ENCODE measurements at places on chromosomes 4 and X. TPM values are rescaled to one million over a fixed set of nuclear protein-coding genes. Genes with fewer than 3 reads are reported as not detected.
A peak's percentile ranks its signal among the peaks of the same experiment; 100 is the strongest.

GRCh38 chrX:65925005-65925404 lies 114.9 kb downstream of the VSIG4 start:
- DNase-seq, result no peak
- peaks cover 52% of the 10 kb centered on the region for H3K4me1 ChIP-seq
- no peaks in the 10 kb centered on the region for H3K27me3 ChIP-seq
- H3K36me3 ChIP-seq, result peaks cover 8% of the 10 kb centered on the region
- no peak overlapping the region for H3K27ac ChIP-seq

DNA sequence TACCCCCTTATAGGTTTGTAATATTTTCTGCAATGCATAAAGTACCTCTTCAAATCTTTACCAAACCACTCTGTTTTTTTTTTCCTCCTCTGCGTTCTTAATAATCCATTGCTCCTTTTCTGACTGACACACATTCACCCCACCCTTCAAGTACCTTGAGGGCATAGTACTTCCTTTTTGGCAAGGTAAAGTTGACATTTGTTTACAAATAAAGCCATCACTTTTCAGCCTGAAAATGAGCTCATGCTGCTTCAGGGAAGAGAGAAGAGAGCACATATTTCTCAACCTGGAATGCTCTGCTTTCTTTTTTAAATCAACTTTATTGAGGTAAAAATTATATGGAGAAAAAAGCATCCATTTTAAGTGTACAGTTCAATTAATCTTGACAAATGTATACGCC lies 113.9 kb downstream of the AGTR2 start:
- H3K4me3 ChIP-seq, result no peak overlapping the region
- H3K4me1 ChIP-seq, result no peaks in the 10 kb centered on the region
- H3K27ac ChIP-seq, result no peak overlapping the region
- no peaks in the 10 kb centered on the region for H3K27me3 ChIP-seq
- no peak for DNase-seq
- H3K36me3 ChIP-seq, result no peaks in the 10 kb centered on the region

DNA sequence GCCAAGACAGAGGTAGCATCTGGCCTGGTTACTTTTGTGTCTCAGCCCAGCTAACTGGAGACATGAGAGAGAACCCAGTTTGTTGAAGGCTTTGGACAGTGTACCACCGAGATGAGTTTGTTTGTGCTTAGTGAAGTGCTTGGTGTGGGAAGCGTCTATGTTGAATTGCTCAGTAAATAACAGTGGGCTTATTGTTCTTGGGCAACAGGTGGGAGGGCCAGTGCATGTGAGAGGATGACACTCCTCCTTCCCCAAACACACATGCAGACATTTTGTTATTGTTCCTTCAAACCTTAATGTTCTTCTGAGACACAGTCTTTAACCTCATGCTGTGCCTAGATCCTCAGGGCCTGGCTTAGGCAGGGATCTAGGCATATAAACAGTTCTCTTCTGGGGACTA lies 39.7 kb downstream of the MSN start:
- peak overlapping the region; percentile 91 for H3K27ac ChIP-seq
- peaks cover 38% of the 10 kb centered on the region for H3K36me3 ChIP-seq
- peaks cover 67% of the 10 kb centered on the region for H3K4me1 ChIP-seq
- H3K27me3 ChIP-seq, result no peaks in the 10 kb centered on the region
- no peak for DNase-seq

GRCh38 chr4:99868126-99868596 lies 26.1 kb downstream of the LAMTOR3 start:
- peaks cover 30% of the 10 kb centered on the region for H3K36me3 ChIP-seq
- H3K27me3 ChIP-seq, result no peaks in the 10 kb centered on the region
- H3K4me3 ChIP-seq, result no peak overlapping the region
- peak overlapping the region; percentile 72 for H3K27ac ChIP-seq
- peaks cover 12% of the 10 kb centered on the region for H3K4me1 ChIP-seq

DNA sequence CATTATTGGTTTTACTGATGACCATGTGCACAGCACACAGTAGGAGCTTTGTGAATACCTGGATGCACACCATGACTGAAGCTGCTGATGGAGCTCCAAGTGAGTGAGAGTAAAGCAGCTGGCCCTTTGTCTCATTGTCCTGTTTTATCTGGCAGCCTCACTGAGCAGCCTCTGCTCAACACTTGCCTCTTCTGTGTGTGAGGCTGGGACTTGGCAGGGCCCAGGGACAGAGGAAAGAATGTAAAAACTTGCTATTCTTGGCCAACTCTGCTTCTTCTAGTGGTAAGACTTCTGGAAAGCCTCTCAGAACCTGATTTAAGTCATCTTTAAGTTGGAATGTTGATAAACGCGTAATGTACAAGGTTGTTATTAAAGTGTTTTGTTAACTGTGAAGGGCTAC lies 61.4 kb downstream of the BEX1 start:
- no peak overlapping the region for H3K27ac ChIP-seq
- H3K4me1 ChIP-seq, result no peaks in the 10 kb centered on the region
- no peak for DNase-seq
- no peaks in the 10 kb centered on the region for H3K36me3 ChIP-seq

GRCh38 chrX:155246748-155247147 lies 17.5 kb downstream of the RAB39B start:
- no peak overlapping the region for H3K27ac ChIP-seq
- DNase-seq, result no peak
- peaks cover 6% of the 10 kb centered on the region for H3K4me1 ChIP-seq
- no peak overlapping the region for H3K4me3 ChIP-seq
- H3K36me3 ChIP-seq, result peaks cover 4% of the 10 kb centered on the region

DNA sequence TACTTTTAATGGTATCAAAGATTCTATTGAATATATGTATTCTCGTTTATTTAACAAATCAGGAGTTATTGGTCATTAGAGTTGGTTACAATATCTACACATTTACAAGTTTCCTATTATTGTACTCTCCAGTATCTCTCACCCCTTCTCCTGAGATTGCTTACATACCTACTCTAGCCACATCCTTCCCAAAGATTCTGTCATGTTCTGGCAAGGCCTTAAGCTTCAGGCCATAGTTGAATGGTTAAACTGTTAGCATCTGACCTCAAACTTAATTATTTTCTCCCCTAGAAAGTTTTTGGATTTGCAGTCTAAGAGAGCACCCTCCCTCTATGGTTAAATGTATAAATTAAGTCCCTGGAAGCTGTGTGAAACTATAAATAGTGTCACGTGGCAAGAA lies 784.2 kb downstream of the GLUD2 start:
- H3K4me1 ChIP-seq, result no peaks in the 10 kb centered on the region
- H3K27ac ChIP-seq, result no peak overlapping the region
- H3K27me3 ChIP-seq, result no peaks in the 10 kb centered on the region

DNA sequence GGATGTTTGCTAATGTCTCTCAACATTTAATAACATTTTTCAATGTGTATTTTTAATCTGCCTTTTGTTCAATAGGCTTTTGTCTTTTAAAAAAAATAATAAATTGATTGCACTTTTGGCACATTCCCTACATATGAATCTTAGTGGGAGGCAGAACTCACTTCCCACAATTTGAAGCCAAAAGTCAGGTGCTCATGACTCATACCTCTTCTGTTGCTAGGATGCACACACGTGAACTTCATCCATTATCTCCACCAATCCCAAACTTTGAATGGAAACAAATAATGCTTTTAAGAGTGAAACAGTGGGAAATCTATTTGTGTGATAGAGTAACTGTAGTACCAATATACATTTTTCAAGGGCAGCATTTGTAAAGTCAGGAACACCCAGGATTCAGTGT lies 260.5 kb downstream of the IQCM start:
- no peaks in the 10 kb centered on the region for H3K36me3 ChIP-seq
- no peaks in the 10 kb centered on the region for H3K27me3 ChIP-seq
- no peak overlapping the region for H3K4me3 ChIP-seq

- no peak for DNase-seq
- no peak overlapping the region for H3K4me3 ChIP-seq
- peaks cover 25% of the 10 kb centered on the region for H3K4me1 ChIP-seq
- no peaks in the 10 kb centered on the region for H3K36me3 ChIP-seq
Observed at GRCh38 chr4:15375667-15376066, 52.2 kb upstream of the C1QTNF7 start.

- no peak overlapping the region for H3K4me3 ChIP-seq
- no peaks in the 10 kb centered on the region for H3K36me3 ChIP-seq
- no peaks in the 10 kb centered on the region for H3K27me3 ChIP-seq
- no peak overlapping the region for H3K27ac ChIP-seq
- no peaks in the 10 kb centered on the region for H3K4me1 ChIP-seq
- DNase-seq, result no peak
Observed at GRCh38 chrX:17484592-17484991, 109.6 kb downstream of the NHS start.

DNA sequence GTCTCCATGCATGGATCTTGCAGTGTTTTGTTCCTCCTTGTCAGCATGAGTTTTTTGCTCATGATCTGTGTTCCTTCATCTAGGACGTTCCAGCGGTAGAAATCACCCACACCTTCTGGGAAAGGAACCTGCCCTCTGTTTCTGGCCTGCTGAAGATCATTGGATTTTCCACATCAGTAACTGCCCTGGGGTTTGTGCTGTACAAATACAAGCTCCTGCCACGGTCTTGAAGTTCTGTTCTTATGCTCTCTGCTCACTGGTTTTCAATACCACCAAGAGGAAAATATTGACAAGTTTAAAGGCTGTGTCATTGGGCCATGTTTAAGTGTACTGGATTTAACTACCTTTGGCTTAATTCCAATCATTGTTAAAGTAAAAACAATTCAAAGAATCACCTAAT lies 88.2 kb downstream of the MAOA start:
- H3K27ac ChIP-seq, result no peak overlapping the region
- H3K36me3 ChIP-seq, result no peaks in the 10 kb centered on the region
- no peak for DNase-seq

GRCh38 chr4:94472056-94472826 lies 20.5 kb downstream of the PDLIM5 start:
- peaks cover 10% of the 10 kb centered on the region for H3K36me3 ChIP-seq
- no peaks in the 10 kb centered on the region for H3K4me1 ChIP-seq
- H3K27ac ChIP-seq, result no peak overlapping the region
- DNase-seq, result no peak
- H3K4me3 ChIP-seq, result no peak overlapping the region

DNA sequence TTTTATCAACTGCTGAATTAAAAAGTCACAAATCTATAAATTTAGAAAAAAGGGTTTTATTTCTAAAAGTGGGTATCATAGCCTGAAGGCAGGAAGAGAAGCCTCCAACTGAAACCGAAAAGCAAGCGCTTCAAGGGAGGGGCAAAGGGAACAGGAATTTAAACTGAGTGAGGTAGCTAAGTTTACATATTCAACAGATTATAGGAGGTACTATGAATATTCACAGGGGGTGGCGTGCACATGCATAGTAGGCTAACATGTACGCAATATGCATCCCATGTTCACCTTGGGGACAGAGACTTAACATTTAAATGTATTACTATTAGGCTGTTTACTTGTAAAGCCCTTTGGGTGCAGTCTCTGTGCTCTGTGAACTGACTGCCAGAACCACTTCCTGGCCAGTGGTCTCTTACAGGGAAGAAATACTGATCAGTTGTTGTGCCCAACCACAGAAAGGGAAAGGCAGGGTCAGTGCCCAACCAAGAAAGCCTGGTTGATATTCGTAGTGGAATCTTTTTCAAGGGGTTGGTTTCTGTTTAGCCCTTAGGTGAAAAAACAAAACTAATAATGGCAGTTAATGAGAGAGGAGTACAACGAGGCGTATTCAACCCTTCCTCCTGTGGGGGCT lies 168.7 kb upstream of the GALNTL6 start:
- H3K4me1 ChIP-seq, result peaks cover 9% of the 10 kb centered on the region
- DNase-seq, result no peak
- H3K27me3 ChIP-seq, result no peaks in the 10 kb centered on the region
- no peak overlapping the region for H3K27ac ChIP-seq

DNA sequence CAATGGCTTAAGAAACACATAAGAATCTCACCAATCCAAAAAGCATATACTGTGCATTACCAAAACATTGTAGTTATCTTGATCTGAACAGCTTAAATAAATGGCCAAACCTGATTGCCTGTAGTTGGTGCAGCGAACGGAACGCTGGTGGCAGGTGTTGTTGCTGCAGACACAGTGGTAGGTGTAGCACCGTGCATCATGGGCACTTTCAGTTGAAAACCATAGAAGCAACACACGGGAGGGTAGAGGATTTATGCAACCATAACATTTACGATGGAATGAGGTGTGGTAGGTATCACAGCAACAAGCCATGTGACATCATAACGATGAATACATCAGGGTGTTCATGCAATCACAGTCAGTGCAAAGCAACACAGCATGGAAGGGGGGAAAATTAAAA lies 106.8 kb downstream of the MBNL3 start:
- no peaks in the 10 kb centered on the region for H3K27me3 ChIP-seq
- no peaks in the 10 kb centered on the region for H3K4me1 ChIP-seq
- no peak for DNase-seq
- no peak overlapping the region for H3K4me3 ChIP-seq

- no peak overlapping the region for H3K4me3 ChIP-seq
- H3K27ac ChIP-seq, result no peak overlapping the region
- H3K36me3 ChIP-seq, result no peaks in the 10 kb centered on the region
Observed at GRCh38 chrX:136162827-136163570, 15.7 kb downstream of the FHL1 start.

- H3K4me3 ChIP-seq, result no peak overlapping the region
- H3K27ac ChIP-seq, result peak overlapping the region; percentile 15
- H3K27me3 ChIP-seq, result no peaks in the 10 kb centered on the region
- peaks cover 23% of the 10 kb centered on the region for H3K36me3 ChIP-seq
- peaks cover 36% of the 10 kb centered on the region for H3K4me1 ChIP-seq
Observed at GRCh38 chr4:6991771-6992557, 51.2 kb upstream of the TADA2B start.

DNA sequence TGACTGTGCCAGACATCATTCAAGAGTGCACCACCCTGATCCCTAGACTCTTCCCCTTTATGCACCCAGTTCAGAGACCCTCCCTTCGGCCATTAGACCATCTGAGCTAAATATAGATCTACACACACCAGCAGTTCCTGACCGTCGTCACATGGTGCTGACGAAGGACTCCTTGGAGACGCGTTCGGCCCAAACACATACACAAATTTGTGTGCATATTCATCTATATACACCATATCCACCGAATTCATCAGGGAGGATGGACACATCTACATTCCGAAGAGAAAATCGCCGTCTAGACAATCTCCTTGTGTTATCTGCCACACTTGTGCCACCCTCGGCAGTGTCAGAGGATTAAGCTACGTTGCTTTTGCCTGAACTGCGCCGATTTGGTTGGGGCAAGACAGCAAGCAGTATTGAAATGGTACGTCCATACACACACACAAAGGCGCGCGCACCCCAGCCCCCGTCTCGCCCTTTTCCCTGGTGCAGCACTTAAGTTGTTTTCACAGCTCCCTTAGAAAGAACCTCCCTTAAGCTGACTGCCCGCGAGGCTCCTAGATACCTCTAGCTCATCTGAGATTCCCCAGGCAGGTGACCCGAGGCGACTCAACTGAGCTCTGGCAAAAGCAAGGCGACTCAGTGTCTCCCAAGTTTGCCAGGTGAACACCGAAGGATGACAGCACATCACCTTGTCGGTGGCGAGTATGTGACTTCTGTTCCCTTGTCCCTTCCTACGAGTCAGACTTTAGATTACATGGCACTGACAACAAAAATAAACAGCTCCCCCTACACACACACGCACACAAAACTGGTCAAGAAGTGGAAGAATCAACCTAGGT lies 1.0 kb downstream of the RASGEF1B start:
- H3K36me3 ChIP-seq, result no peaks in the 10 kb centered on the region
- H3K4me3 ChIP-seq, result peak overlapping the region; percentile 86
- H3K27me3 ChIP-seq, result no peaks in the 10 kb centered on the region
- peaks cover 38% of the 10 kb centered on the region for H3K4me1 ChIP-seq
- peak overlapping the region; percentile 79 for H3K27ac ChIP-seq

The MMRN1 gene
- 0.04 TPM for total RNA-seq

The CYBB gene
- total RNA-seq, result not detected

The FOXR2 gene
- not detected for total RNA-seq

The CWH43 gene
- total RNA-seq, result not detected

The DMRTC1B gene
- 0.18 TPM for total RNA-seq

The ENAM gene
- total RNA-seq, result not detected

The PPP4R3C gene
- total RNA-seq, result not detected

The UGT2B11 gene
- total RNA-seq, result not detected

The KIT gene
- not detected for total RNA-seq

The TKTL2 gene
- not detected for total RNA-seq

The SERTM2 gene
- not detected for total RNA-seq

The ZDHHC15 gene
- 0.21 TPM for total RNA-seq
